ENCODE measurements at places on chromosomes 3 and 15. TPM values are rescaled to one million over a fixed set of nuclear protein-coding genes. Genes with fewer than 3 reads are reported as not detected.

GRCh38 chr3:171286580-171287249 is 173.5 kb downstream of the TNIK start:
- no peak for DNase-seq

DNA sequence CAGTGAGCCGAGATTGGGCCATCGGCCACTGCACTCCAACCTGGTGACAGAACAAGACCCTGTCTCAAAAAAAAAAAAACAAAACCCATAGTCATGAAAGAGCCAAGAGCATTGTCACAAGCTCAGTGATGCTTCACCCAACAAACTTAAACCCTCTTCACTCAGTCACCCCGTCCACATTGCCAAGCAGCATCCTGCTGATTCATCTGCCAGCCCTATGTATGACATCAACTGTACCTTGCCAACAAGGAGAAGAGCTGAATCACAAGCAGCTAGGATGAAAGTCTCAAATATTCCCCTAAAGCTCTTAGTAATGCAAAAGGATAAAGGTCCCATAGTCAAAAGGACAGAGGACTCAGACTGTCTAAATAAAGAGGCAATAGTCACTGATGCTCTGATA is 90.0 kb downstream of the ANO10 start:
- no peak for DNase-seq

DNA sequence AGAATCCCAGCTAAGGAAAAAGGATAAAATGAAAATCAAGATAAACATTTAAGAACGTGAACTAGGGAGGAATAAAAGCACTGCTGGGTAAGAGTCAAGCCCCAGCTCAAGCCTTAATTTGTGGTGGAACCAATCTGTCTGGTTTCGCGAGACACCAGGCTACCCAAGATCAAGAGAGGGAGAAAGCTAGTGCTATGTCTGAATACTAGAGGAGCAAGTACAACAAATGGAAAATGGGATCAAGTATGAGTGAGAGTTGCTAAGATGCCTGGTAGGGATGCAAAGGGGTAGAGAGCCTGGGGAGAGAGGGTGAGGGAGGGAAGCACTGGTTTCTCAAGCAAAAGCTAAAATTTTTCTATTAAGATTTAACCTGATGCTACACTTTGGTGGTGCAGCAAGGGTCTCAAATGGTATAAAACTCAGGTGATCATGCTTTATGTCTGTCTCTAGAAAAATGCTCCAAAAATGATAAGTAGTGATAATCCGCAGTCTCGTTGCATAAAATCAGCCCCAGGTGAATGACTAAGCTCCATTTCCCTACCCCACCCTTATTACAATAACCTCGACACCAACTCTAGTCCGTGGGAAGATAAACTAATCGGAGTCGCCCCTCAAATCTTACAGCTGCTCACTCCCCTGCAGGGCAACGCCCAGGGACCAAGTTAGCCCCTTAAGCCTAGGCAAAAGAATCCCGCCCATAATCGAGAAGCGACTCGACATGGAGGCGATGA is 1.7 kb upstream of the SETD5 start:
- no peak for DNase-seq

DNA sequence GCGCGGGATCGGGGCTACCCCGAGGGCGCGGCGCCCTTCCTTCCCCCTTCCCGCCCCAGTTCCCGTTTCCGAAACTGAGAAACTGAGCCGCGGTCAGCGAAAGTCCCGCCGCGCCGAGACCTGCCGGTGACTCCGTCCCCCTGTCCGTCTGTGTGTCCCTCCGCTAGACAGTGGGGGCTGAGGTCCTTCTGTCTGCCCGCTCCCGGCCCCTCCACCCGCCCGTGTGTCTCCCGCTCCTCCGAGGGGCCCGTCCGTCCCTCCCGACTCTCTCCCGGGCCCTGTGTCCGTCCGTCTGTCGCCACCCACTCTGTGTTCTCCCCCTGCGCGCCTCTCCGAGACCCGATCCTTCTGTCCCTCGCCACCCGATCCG is 426 bp downstream of the PRKCD start:
- peak; percentile 52 for DNase-seq

DNA sequence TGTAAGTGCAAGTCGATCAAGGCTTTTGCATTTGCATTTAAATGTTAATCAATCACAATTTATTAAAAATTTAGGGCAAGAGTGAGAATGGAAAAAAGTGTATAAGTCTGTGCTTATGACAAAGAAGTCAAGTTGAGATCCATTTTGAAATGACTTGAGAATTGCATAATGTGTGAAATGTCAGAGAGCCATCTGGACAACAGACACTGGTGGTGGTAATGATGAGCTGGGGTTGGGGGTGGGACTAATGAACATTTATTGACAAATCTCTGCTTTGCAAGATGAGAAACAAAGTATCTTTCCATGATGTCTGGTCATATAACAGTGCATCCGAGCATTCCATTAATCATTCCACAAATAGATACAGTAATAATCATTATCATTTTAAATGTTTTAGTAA is 89.4 kb upstream of the ZBTB20 start:
- DNase-seq: no peak

DNA sequence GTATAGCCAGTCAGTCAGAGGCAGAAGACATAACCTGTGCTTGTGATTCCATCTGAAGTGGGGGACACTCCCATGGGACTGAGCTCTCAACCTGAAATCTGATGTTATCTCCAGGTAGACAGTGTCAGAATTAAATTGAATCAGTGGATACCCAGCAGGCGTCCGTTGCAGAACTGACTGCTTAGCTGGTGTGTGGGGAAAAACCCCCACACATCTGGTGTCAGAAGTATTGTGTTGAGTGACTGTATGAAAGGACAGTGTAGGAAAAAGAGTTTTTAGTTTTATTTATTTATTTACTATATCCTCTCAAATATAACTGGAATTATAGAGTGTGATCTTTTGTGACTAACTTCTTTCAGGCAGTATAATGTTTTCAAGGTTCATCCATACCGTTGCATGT is 10.4 kb downstream of the KPNA4 start:
- no peak for DNase-seq

GRCh38 chr3:10926811-10927521 is 65.6 kb upstream of the SLC6A1 start:
- DNase-seq: no peak

DNA sequence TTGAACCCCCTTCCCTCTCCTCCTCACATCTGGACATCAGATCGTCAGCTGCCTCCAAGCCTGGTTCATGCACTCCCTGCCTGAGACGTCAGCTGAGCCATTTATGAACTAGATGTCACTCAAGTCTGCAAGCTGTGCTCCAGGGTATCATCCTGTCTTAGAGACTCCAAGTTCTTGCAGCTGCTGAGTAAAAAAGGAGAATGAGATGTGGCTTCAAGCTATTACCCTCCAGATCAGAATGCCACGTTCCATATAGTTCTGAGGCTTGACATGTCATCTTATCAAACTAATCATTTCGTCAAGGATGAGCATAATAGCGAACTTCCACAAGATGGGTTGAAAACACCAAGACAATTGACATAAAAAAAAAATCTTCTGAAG is 766.3 kb downstream of the TBL1XR1 start:
- no peak for DNase-seq

- no peak for DNase-seq
These were observed 88.4 kb upstream of the ATP11B start for GRCh38 chr3:182704926-182705325.

- no peak for DNase-seq
These were observed 85.0 kb upstream of the STAC start for GRCh38 chr3:36295296-36295695.

DNA sequence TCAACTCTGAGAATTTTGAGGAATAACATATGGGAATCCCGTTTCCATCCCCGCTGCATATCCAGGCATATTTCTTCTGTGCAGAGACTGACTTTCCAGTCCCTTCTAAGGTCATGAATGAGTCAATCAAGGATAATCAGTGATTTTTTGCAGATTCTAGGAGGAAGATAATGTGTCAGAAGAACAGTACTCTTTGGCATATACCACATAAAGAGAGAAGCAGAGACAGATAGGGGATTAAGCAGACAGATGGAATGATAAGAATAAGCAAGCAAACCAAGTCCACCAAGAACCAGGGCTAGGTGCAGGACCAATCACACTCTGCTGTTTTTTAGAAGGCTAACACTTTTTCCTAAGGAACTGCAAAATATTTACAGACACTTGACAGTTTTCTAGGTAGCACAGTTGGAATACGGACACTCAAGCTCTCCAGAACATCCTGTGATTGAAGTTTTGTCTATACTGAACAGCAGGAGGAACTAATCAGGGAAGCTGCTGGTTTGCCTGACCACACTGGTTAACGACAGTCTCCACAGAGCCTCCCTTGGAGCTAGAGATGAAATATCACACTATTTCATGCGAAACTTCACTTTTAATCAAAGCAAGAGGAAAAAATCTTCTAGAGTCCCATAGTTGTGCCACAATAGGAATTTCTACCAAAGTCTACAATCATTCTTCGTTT is 450.0 kb upstream of the KCNMB2 start:
- DNase-seq: no peak

GRCh38 chr3:187811585-187812250 is 66.5 kb upstream of the BCL6 start:
- DNase-seq: no peak

DNA sequence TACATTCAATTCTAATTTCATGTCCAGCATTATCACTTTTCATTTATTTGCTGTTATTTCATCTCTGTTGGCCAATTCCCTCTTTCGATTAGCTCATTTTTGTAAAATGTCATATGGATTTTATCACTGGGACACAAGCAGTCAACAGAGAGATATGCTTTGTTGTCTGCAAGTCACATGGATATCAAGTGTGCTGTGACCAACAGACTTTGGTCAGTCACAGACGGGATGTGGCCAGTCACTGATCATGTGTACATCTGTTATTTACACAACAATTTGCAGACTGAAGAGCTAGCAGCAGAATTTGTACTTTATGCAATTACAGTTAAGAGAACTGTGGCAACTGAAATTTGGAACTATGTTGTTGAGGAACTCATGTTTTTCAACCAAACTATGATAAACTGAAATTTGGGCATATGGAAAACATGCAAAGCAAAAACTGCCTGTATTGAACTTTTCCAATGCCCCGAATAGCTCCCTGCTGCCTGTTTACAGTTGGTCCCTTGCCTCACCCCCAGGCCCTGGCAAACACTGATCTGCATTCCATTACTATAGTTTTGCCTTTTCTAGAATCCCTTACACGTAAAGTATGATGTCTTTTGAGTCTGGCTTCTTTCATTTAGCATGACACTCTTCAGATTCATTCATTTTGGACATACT is 104.4 kb downstream of the RPL22L1 start:
- DNase-seq: peak; percentile 1

DNA sequence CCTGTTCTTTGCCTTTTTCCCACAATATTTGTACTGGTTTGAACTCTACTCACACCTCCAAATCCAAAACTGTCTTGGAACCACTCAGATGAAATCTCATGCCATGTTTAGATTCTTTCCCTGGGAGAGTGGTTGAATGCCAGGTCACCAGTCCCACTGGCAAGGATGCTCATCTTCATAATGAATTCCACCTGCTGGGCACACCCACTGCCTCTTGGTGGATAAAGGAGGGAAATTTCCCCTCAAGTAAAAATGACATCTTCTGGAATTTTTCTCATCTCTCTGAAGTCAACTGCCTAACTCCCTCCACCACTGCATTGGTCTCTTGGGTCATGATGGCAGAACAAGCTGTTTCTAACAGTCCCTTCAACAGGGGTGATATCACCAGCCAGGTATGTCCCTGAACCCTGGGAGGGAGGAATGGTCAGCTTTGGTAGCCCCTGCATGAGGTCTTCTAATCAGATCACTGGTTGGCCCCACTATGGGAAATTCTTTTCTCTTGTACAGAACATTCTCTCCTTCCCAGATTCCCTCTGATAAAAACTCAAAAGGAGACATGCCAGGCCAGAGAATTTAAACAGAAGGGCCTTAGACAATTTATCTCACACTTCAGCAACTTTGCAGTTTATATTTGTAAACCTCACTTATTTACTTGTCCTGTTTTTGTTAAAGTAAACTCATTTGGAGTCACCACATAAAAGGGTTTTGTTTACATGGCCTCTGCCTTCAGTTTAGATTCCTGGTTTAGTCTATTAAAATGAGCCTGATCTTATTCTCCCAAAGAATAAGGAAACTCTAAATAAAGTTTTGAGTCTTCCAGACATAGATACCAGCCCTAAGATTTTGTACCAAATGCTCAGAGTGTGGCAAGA is 143.4 kb downstream of the WNT5A start:
- DNase-seq: no peak

DNA sequence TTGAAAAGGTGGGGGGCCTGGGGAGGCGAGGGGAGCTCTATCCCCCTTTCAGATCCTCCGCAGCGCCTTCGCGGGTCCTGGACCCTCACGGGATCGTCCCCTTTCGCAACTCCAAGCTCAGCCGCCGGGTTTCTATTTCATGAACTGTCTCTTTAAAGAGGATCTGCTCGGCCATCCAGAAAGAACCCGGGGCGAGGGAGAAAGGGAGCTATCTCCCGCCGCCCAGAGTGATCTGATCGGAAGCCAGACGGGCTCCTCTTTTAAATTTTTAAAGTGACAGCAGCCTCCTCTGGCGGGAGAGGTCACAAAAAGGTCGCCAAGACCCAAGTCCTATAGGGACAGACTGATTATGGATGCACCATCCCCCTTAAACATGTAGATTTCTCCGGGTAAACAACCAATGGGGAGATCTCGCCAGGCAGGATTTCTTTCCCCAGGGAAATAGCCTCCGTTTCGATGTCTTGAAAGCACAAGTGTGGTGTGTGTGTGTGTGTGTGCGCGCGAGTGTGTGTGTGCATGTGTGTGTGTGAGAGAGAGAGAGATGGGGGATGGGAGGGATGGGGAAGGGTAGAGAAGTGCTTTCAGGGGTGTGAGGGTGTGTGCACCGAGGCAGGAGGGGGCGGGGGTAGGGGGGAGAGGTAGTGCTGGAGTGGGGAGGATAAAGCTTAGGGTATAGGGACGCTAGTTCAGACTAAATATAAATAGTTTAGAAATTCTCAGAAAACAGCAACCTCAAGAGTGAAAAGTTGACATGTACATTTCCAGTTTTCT is 516.1 kb downstream of the MECOM start:
- DNase-seq: no peak

DNA sequence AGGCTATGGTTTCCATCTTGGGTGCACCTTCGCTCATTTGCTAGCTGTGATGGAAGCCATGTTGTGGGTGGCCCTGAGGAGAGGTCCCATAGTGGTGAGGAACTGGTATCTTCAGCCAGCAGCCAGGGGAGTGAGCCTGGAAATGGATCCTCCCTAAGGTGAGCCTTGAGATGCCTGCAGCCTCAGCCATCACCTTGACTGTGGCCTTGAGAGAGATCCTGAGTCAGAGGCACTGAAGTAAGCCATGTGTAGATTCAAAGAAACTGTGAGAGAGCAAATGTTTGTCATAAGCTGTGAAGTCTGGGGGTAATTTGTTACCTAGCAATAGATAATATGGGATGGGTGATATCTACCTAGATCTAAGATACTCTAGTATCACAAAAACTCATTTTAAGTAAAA is 105.3 kb downstream of the SNRK start:
- DNase-seq: no peak

Gene CAPN3
- total RNA-seq: 2.0 TPM

Gene MYEF2
- 117 TPM for total RNA-seq
